ENCODE measurements at places on chromosomes 16 and 17. TPM values are rescaled to one million over a fixed set of nuclear protein-coding genes. Genes with fewer than 3 reads are reported as not detected.

Gene PPP1R1B
- 40.4 TPM for total RNA-seq

Gene MSI2
- total RNA-seq, result 230 TPM

Gene MEIOB
- not detected for total RNA-seq

Gene KRT32
- total RNA-seq, result not detected

Gene CA5A
- total RNA-seq, result not detected

Gene OR1D5
- total RNA-seq, result not detected

Gene PPM1E
- total RNA-seq, result 0.39 TPM

Gene TLCD1
- 18.1 TPM for total RNA-seq

Gene GALR2
- total RNA-seq, result not detected

Gene ZG16
- not detected for total RNA-seq

Gene IL17C
- total RNA-seq, result not detected

Gene TMEM114
- not detected for total RNA-seq

Gene SEZ6L2
- 7.5 TPM for total RNA-seq

Gene PNMT
- 7.1 TPM for total RNA-seq

Gene CACNG1
- total RNA-seq, result not detected

Gene PSMB10
- 89.4 TPM for total RNA-seq

Gene AGRP
- total RNA-seq, result not detected

Gene ZFHX3
- 60.8 TPM for total RNA-seq

Gene COPZ2
- 29.1 TPM for total RNA-seq

Gene PHKB
- total RNA-seq, result 107 TPM

Gene NPTX1
- 2.0 TPM for total RNA-seq

Gene TBC1D3C
- total RNA-seq, result not detected

Gene LGALS9
- total RNA-seq, result 80.7 TPM

Gene OR1A1
- total RNA-seq, result not detected

Gene EVI2A
- 2.7 TPM for total RNA-seq
